ENCODE measurements at places on chromosomes 2 and 18.

DNA sequence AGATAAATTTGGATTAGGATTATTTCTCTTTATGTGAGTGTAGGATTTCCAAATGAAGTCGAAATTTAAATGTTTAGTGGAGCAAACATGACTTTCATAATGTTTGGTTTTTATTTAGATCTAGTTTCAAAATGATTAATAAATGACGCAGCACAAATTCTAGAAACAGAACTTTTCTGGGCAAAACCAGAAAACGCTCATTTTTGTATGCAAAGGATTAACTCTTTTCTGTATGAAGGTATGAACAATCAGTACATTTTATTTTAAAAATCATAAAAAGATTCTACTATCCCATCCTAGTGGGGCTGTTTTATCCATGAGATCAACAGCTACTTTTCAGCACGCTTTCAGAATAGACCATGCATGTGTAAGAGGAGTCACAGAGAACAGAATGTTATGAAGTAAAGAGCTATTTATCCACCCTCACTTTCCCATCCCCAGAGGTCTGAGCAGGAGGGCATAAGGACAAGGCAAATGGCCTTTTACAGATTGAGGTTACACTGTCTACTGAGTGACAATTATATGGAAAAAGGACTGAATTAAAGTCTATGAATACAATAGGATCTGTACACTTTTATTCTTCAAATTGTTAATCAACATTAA, 270.8 kb downstream of the ZEB2 start:
- DNase-seq: no peak

DNA sequence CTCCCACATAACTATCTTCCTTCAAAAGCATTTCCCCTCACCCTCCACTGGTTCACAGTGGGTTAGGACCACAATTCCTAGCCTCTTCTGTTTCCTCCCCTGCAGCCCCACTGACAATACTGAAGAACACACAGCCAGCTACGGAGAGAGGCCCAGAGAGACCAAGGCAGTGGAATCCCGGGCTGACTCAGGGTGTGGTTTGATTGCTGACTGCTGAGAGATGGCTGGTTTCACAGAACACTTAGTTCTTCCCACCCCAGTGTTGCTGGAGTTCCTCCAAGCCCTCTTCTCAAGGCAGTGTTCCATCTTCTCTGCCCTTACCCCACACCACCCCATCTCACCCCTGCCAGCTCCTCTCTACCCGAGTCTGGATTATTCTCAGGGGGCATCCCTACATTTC, 43.3 kb upstream of the ZFP36L2 start:
- no peak for DNase-seq

GRCh38 chr2:34652636-34653035, 1053.5 kb upstream of the FAM98A start:
- no peak for DNase-seq

DNA sequence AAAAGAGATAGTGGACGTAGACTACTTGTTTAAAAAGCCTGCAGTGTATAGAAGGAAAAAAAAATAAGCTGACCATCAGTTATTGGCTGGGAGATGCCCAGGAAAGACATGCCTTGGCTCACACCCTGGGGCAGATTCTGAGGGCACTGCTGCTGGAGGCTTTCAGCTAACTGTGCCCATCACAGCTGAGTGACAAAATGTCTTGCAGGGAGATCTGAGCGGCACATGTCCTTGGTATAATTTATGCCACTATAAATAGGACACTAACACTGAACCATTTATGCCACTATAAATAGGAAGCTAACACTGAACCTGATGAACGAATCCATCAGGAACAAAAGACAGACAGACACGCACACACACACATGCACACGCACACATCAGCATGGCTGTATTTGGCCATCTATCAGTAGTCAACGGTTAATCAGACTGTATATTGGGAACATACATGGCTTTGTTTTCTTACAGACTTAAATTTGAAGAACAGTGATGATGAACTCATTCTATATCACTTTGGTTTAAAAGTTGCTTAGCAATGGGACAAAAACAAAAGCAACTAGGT, 68.2 kb upstream of the NOSTRIN start:
- no peak for DNase-seq

- DNase-seq: no peak
Measured at GRCh38 chr2:159086826-159087225, 118.4 kb downstream of the TANC1 start.

DNA sequence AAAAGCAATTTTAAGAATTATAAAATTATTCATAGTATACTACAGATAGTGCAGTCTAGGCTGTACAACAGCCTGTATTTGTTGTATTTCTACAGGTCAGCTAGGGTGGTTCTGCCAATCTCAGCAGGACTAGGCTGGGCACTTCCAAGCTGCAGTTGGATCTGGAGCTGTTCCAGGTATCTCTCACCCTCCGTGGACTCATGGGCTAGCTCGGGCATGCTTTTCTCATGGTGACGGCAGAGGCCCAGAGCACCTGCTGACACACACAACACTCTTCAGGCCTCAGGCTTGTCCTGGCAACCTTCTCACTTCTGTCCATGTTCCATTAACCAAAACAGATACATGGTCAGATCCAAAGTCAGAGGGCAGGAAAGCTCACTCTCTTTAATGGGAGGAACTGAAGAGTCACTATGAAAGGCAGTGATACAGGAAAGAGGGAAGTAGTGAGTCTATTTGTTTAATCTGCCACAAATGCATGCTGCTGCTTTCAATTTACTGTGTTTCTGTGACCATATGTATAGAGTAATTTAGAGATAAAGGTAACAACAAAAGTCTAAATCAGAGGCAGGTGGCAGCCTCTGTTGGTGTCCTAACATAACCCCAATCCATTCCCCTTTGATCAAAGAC, 462.4 kb upstream of the ACVR2A start:
- DNase-seq: no peak

GRCh38 chr2:237147317-237147716, 61.6 kb downstream of the COPS8 start:
- DNase-seq: no peak

GRCh38 chr2:6822406-6822805, 43.3 kb downstream of the CMPK2 start:
- DNase-seq: no peak

DNA sequence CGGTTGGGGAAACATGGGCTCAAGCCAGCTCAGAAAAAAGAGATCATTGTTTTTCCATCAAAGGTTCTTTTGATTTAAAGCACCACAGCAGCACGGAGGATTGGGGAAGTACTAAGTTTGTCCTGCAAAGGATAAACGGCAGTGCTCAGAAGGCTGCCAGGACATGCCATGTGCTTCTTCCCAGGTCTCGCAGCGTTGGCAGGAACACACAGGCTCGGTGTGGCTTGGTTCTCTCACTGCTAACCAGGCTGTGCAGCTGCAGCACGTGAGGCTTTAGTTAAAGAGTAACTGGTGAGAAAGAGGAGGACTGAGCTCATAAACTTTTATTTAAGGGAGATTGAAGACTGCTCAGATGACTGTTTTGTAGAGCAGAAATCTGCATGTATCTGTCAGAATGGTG, 264.3 kb downstream of the TSN start:
- no peak for DNase-seq

- DNase-seq: no peak
Measured at GRCh38 chr18:23337599-23338444, 115.3 kb upstream of the RIOK3 start.

Measured in T-helper 2 cell treated with Interferon-gamma antibody and Interleukin-4, amounts not matched to agents 5 μg/mL and 100 μg/mL, for 36 hours (primary cell).